ENCODE measurements at places on chromosomes 13 and 19. TPM values are rescaled to one million over a fixed set of nuclear protein-coding genes. Genes with fewer than 3 reads are reported as not detected.
A peak's percentile ranks its signal among the peaks of the same experiment; 100 is the strongest.

Gene C19orf85
- not detected for total RNA-seq

Gene AP1M2
- 9.9 TPM for total RNA-seq

Gene TEX26
- not detected for total RNA-seq

Gene ZNF541
- total RNA-seq, result not detected

Gene ZNF256
- total RNA-seq, result 1.8 TPM

Gene ZNF471
- total RNA-seq, result not detected

Gene CEACAM16
- not detected for total RNA-seq

GRCh38 chr13:111512707-111513106 lies 192.3 kb downstream of the TEX29 start:
- H3K4me1 ChIP-seq, result peaks cover 4% of the 10 kb centered on the region
- peaks cover 95% of the 10 kb centered on the region for H3K27me3 ChIP-seq
- H3K27ac ChIP-seq, result no peak overlapping the region
- no peaks in the 10 kb centered on the region for H3K36me3 ChIP-seq
- no peak for DNase-seq

- no peak for DNase-seq
- no peak overlapping the region for H3K4me3 ChIP-seq
- H3K27me3 ChIP-seq, result peaks cover 23% of the 10 kb centered on the region
- H3K4me1 ChIP-seq, result peaks cover 8% of the 10 kb centered on the region
- H3K36me3 ChIP-seq, result no peaks in the 10 kb centered on the region
These were observed 2.9 kb upstream of the MTUS2 start for GRCh38 chr13:28817204-28817603.

- H3K36me3 ChIP-seq, result 0 out of 2 replicates have a peak, but pooled peaks cover 14% of the 10 kb centered on the region
- H3K4me1 ChIP-seq, result peaks cover 20% of the 10 kb centered on the region
- H3K27ac ChIP-seq, result no peak overlapping the region
- no peak for DNase-seq
- H3K4me3 ChIP-seq, result peak overlapping the region; percentile 73
These were observed 1.6 kb downstream of the GATAD2A start for GRCh38 chr19:19406878-19407632.

GRCh38 chr13:66879988-66880387 lies 350.1 kb downstream of the PCDH9 start:
- no peaks in the 10 kb centered on the region for H3K27me3 ChIP-seq
- DNase-seq, result no peak
- no peak overlapping the region for H3K27ac ChIP-seq
- no peak overlapping the region for H3K4me3 ChIP-seq

Measured in SJSA1 (cell line).